MCF 10A (cell line): ENCODE measurements at places on chromosomes 3 and 15. TPM values are rescaled to one million over a fixed set of nuclear protein-coding genes. Genes with fewer than 3 reads are reported as not detected.

- peak; percentile 27 for DNase-seq
Measured at GRCh38 chr3:109195815-109196214, 59.3 kb downstream of the C3orf85 start.

DNA sequence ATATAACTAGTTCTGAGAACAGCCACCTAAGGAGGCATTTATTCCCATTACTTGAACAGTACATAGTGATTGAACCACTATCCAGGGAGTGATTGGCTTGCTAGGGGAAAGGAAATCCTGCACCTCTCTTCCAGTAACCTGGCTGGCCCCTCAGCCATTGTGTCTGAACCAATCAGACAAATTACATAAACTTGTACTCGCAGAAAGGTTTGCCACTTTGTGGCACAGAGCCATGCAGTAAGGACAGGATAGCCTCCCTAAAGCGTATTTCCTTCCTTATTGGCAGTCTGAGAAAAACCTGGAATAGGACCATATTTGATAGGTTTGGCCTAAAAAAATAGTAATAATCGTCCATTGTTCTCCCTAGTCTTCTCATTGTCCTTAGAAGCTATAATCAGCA is 19.0 kb downstream of the CMSS1 start:
- no peak for DNase-seq

Gene LYZL4
- total RNA-seq = not detected in 2 replicates

- no peak for DNase-seq
Measured at GRCh38 chr3:60675424-60675823, 575.8 kb downstream of the FHIT start.

DNA sequence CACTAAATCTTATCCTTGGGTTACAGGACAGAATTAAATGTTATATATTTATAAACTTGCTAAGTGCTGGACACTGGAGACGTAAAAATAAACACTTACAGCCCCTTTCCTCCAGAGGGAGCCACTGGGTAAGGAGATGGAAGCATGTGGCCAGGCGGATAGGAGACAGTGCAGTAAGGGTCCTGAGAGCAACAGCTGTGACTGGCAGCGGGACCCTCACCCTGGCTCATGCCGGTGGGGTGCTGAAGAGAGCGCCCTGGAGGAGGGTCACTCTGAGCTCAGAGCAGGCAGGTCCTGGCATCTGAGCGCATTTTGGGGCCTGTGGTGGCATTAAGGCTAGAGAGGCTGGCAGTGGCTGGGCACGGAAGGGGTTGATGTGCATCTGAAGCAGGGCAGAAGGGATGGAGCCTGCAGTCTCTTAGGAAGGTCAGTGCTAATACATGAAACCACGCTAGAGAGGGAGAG is 16.0 kb downstream of the SEC61A1 start:
- DNase-seq = peak; percentile 62

DNA sequence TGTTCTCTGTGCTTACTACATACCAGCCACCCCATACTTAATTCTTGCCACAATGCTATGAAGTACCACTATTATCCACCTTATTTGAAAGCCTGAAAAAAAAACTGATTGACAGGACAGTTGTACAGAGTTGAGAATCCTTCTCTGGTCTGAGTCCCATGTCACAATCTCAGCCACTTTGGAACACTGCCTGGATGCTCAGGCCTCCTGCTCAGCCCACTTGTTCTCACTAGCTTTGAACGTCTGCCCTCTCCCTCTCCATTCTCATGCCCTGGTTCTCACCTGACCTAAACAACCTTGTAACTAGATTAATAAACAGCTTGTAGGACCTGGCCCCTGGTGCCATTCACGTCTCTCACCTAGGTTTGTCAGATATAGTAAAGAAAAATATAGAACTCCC is 53.9 kb downstream of the TRIM69 start:
- no peak for DNase-seq

DNA sequence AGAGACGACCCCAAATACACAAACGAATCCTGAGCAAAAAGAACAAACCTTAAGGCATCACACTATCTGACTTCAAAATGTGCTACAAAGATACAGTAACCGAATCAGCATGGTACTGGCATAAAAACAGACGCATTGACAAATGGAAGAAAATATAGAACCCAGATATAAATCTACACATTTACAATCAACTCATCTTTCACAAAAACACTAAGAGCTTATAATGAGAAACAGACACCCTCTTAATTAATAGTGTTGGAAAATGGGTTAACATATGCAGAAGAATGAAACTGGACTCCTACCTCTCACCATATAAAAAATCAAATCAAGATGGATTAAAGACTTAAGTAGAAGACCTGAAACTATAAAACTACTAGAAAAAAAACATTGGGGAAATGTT is 130.3 kb upstream of the DCBLD2 start:
- DNase-seq = no peak

Gene APBA2
- not detected in 2 replicates for total RNA-seq

Gene PCBP4
- 26.4 TPM in 2 replicates for total RNA-seq

Gene GP5
- 0.15 TPM in 1 of 2 replicates, not detected in the other for total RNA-seq

DNA sequence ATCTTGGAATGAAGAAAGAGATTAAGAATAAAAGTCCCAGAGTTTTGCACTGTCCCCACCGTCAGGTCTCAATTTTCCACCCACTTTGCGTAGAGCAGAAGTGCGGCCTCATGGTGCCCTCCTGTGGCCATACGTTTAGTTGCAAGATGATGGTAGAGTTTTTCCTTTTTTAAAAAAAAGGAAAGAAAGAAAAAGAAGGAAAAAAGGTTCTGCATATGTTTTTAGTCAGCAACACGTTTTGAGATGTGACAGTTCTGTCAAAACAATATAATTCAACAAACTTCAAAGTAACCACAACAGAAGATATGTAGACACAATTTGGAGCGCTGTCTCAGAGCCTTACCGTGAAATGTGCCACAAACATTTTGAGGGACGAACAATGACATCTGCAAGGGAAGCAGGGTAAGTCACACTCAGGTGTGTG is 24.6 kb downstream of the EBLN2 start:
- DNase-seq = peak; percentile 54

DNA sequence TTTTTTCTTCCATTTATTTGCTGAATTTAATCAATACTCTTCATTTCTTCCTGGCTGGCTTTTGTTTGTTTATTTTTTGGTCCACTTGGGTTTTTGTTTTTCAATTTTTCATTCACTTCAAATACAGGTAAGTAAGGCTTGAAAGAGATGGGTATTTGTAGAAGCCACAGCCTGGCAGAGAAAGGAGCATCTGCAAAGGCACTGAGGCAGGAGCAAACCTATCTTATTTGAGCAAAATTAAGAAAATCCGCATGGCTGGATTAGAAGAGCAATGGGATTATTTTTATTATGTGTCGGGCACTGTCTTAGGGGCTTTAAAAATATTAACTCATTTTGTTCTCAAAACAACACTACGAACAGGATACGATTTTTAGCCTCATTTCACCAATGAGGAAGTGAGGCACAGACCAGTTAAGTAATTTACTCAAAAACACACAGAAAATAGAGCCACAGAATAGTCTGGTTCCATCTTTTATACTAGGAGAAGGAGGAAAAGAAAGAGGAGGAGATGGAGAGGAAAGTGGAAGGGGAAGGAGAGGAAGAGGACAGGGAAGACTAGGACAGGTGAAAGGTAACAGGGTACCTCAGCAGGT is 35.1 kb upstream of the CCDC80 start:
- DNase-seq = no peak

Gene CHRNA7
- total RNA-seq = 0.20 and 0.23 TPM in 2 replicates

Gene CEP19
- total RNA-seq = 1.8 and 3.2 TPM in 2 replicates

GRCh38 chr3:60045686-60046085 is 995.9 kb upstream of the CFAP20DC start:
- no peak for DNase-seq

Gene ARGFX
- total RNA-seq = not detected in 2 replicates

- no peak for DNase-seq
Measured at GRCh38 chr3:55367384-55367783, 119.7 kb downstream of the WNT5A start.

DNA sequence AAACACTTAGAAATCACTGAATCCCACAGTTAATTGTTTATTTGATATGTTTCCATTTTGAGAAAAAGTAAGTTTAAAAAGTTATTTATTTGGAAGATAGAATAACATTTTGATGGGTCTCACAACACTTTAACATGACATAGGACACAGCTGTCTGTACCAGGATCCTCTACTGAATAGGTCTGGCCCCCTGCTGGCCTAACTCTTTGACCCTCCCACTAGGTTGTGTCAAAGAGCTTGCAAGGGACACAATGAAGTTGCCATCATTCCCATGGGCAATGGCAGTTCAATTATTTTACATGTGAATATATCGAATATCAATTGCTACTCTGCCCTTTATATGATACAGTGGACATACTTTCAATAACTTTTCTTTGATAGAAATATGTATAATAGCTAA is 138.9 kb downstream of the EPHA3 start:
- DNase-seq = peak; percentile 8

Gene CIB2
- 0.30 and 0.34 TPM in 2 replicates for total RNA-seq

Gene TEX55
- total RNA-seq = not detected in 2 replicates

DNA sequence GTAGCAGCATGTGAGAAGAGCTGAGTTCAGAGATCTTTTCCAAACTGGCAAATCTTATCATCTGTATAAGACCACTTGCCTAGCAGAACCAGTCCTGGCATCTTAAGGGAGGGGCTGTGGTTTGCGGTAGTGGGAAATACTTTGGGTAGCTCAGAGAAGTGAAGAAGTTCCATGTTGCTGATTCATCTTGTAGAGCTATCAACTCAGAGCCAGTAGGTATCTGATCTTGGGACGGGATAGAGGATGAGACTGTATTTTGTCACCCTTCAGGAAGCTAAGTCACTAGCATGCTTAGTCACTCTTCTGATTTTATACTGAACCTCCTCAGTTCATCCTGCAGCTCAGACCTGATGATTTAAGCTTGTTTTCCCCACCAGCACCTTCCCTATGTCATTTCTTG is 211.4 kb downstream of the NR1D2 start:
- peak; percentile 32 for DNase-seq

Gene LRTM1
- total RNA-seq = not detected in 2 replicates

DNA sequence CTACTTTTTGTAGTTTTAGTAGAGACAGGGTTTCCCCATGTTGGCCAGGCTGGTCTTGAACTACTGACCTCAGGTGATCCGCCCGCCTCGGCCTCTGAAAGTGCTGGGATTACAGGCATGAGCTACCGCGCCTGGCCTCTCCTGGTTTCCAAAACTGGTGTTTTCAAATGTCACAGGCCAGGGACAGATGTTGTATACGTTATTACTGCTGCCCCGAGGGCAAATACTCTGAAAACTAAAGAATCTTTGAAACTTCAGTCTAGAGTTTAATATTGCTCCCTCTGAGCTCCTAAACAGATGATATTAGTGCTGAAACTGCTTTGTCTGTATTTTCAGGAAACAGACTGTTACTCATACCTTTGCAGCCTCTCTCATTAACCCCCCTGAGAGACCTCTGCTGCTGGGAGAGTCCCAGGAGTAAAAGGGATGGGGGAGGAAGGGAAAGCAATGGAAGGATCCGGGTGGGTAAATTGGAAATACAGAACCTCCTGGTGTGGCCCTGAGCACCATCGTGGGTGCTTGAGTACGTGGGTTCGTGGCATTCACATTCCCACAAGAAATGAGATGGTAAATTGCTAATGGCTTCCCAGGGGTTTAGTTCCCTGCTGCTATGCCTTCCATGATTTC is 96.3 kb upstream of the IGF1R start:
- DNase-seq = no peak

DNA sequence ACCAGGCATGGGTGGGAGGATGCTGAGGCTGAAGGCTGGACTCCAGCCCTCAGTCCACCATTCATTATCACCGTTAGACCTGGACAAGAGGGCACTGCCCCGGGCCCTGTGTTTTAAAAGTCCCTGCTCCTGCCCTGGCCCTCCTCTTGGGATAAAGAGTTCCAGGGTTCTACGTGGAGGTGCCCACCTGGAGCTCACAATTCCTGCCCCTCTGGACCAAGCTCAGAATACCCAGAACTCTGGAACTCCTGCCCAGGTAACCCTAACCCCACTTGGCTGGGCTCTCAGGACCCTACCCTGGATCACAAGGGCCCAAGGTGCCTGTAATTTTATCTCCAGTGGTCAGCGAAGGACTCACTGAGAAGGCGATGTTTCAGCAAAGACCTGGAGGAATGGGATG is 1.2 kb downstream of the CALML4 start:
- DNase-seq = no peak

Gene SLC22A14
- 0.44 and 0.64 TPM in 2 replicates for total RNA-seq

DNA sequence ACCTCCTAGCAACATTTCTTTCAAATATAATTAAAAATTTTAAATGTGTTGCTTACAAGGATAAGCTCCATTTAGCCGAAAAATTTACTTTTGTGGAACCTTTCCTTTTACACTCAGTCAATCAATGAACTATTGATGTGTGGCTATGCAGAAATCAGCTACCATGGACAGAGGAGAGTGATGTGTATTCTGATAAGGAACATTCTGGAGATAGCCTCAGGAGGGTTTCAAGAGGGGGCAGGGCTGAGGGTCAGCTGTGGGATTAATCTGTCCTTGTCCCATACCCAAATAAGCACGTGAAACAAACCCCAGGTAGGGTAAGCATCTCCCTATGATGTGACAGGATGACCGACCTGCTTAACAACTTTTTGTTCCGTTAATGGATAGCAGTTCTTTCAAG is 192.6 kb upstream of the PROK2 start:
- no peak for DNase-seq

Gene LMAN1L
- total RNA-seq = 0.23 TPM in 1 of 2 replicates, not detected in the other

Gene MASP1
- total RNA-seq = not detected in 2 replicates

GRCh38 chr3:116618930-116619329 is 90.6 kb upstream of the TUSC7 start:
- no peak for DNase-seq

Gene MORC1
- total RNA-seq = not detected in 2 replicates

Gene EPHA3
- not detected in 2 replicates for total RNA-seq

- DNase-seq = peak; percentile 62
Measured at GRCh38 chr3:181711325-181712135, at the start of gene SOX2. TSS of gene SOX2 (plus strand) at chr3:181711925. CDS start at chr3:181712361, 436 bp downstream.
